ENCODE measurements at places on chromosomes 11 and 22.

DNA sequence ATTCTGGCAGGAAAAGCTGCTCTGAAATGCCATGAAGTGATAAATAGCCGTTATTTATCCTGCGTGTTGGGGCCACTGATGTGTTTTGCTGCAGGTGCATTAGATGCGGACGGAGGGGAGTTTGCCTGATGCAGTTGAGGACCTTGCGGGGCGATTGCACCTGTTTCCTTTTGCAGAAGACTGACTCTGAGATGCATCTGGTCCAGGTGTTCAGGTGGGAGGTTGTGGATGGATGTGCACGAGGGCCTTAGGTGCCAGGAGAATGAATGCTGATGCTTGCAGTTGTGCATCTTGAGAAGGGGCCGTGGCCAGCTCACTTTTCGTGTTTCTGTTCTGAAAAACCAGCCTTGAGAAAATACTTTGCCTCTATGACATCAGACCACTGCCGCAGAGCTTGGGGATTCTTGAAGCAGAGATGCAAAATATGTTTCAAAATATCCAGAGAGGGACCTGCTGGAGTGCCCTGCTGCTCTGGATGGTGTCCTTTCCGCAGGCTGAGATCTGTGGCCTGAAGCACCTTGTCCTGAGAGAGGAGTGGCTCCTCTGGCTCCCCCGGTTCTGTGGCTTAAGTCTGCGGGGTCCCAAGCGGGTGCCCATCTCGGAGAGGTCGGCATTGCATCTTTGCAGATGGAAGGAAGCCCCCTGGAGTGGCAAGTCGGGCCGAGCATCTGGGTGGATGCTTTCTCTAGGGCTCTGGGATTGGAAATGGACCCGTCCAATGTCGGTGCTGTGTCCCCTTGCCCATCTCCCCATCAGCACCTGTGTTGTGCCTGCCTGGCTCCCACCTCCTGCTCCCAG, 1031.1 kb downstream of the TBC1D22A start:
- no peak for DNase-seq

DNA sequence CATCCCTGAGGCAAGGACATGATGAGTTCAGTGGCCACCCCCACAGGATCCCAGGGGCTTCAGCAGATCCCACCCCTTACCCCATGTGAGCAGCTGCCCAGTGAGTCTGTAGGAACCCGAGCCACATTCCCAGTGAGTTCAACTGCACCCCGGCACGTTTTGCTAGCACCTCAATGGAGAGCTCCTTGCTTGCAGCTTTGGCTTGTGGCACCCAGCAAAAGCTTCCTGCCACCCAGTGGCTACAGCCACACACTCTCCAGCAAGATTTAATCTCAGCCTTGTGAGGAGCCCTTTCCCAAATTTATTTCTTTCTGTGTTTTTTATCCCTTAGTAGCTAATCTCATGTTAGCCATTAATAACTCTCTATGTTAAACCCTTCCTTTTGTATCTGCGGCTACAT, 4.0 kb downstream of the SAA1 start:
- DNase-seq = no peak

- peak; percentile 17 for DNase-seq
Observed at GRCh38 chr11:72781313-72782080, 12.3 kb downstream of the STARD10 start.

GRCh38 chr11:829847-830294, 2.2 kb downstream of the CRACR2B start:
- no peak for DNase-seq

DNA sequence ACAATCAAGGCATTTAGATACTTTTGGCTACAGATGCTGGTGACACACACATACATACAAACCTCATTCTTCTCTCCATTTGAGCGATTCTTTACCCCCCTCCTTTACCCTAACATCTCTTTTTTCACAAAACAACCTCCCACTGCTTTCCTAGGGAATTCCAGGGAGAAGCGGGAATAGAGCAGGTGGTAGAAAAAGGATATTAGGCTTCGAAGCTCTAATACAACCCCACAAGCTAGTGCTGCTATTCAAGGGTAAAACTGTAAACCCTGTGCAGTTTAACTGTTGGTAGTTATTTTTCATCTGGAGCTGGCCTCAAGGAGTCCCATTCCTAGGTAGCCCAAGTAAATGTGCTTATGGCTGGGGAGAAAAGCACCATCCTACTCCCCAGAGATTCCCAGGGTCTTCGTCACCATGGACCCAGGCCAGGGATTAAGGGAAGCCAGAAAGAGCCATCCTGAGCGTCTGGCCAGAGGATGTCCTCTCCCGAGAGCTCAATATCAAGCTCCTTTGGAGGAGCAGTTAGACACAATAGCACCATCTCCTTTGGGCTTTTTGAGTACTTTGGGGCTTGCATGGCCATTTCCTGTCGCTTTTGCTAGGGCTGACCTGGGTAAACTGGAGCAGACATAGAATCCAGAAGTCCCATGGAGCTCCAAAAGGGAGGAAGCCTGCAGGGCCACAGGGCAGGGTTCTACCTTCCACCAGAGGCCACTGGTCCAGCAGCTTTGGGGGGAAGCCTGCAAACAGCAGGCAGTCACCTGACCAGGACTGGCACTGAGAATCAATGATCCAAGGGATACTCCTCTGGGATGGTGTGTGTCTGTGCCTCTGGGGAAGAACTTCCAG, 3.1 kb downstream of the MAML2 start:
- no peak for DNase-seq

- no peak for DNase-seq
Observed at GRCh38 chr11:101759771-101760450, 154.9 kb upstream of the CEP126 start.

GRCh38 chr22:30783021-30783420, 88.3 kb downstream of the OSBP2 start:
- DNase-seq = no peak

GRCh38 chr11:69141742-69142141, 14.0 kb upstream of the SMIM38 start:
- DNase-seq = no peak

- no peak for DNase-seq
Observed at GRCh38 chr11:32779136-32779535, 15.3 kb downstream of the CCDC73 start.

- DNase-seq = no peak
Observed at GRCh38 chr22:36334081-36334820, 53.5 kb downstream of the MYH9 start.

DNA sequence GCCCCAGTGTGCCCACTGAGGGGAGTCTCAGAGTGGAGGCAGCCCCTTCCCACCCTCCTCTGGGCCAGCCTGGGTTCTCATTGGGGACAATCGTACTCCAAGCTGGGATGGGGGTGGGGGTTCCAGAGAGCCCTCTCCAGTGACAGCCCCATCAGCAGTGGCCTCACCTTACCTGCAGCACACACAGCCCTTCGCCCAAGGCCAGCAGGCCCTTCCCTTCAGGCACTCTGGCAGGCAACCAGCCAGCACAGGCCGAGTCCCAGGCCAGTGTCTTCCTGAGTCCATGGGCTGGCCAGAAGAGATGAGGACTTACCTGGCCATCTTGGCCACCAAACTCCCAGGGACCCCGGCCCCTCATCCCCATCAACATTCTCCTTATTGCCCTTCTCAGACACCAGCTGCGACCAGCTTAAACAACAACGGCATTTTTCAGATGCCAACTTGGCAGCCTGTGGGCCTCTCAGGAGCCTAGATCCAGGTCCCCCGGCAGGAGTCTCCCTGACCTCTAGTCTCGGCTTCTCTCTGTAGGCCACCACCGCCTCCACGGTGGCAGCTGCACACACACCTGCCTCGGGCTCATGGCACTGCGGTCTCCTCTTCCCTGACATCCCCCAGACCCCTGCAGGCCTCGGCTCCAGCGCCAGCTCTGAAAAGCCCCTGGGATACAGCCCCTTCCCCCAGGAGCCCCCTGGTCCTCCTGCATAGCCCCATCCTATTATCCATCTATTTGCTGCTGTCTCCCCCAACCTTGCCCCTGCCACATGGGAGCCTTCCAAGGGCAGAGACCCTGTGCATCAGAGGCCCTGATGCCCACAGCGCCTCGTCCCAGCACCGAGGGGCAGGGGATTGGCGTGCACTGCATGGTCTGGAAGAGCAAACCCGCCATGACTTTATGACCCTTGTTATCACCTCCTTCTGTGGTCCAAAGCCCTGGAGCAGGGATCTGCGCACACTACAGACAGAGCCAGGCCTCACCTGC, 111.2 kb upstream of the FGF3 start:
- no peak for DNase-seq

GRCh38 chr11:129388824-129389223, 13.2 kb downstream of the BARX2 start:
- no peak for DNase-seq

GRCh38 chr22:37010174-37010573, 9.1 kb downstream of the TST start:
- DNase-seq = no peak

- DNase-seq = no peak
Observed at GRCh38 chr11:93478841-93479240, 64.3 kb downstream of the SMCO4 start.

GRCh38 chr11:20599221-20600019, at the start of gene SLC6A5:
SLC6A5 (plus strand) TSS chr11:20599608; CDS start chr11:20599673, 65 bp downstream.
- no peak for DNase-seq

- DNase-seq = no peak
Observed at GRCh38 chr11:128907585-128907984, 16.4 kb downstream of the KCNJ5 start.

- DNase-seq = no peak
Observed at GRCh38 chr11:128467610-128468041, 119.7 kb downstream of the ETS1 start.

DNA sequence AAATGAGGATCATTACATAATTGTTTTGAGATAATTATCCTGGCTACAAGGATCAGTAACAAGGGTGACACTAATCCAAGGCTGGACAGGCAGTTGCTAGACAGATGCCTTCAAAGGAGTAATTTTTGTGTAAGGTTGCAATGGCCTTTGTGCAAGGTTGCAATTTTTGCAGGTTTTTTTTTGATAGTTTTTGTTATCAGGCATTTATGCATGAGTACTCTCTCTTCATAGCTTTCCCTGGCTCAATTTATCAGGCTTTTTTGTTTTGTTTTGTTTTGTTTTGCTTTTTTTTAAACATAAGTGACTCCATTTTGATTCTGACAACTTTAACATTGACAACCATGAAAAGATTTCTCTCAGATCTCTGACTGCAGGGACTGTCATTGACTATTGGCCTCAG, 110.2 kb downstream of the SWAP70 start:
- DNase-seq = no peak

DNA sequence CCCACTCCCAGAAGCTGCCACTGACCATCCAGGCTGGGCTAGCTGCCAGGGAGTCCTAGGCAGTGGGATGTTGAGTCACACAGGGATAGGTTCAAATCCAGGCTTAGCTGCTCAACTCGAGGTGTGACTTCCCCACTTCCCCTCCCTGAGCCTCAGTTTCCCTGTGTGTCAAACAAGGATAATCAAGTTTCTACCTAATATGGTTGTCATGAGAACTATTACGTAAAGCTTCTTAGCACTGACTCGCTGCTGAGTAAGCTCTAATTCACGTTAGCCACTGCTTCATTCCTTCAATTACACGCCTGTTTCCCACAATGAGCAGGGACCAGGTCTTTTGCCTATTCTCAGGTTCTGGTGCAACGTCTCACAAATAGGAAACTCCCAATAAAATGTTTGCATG, 67.7 kb downstream of the SEZ6L start:
- no peak for DNase-seq

DNA sequence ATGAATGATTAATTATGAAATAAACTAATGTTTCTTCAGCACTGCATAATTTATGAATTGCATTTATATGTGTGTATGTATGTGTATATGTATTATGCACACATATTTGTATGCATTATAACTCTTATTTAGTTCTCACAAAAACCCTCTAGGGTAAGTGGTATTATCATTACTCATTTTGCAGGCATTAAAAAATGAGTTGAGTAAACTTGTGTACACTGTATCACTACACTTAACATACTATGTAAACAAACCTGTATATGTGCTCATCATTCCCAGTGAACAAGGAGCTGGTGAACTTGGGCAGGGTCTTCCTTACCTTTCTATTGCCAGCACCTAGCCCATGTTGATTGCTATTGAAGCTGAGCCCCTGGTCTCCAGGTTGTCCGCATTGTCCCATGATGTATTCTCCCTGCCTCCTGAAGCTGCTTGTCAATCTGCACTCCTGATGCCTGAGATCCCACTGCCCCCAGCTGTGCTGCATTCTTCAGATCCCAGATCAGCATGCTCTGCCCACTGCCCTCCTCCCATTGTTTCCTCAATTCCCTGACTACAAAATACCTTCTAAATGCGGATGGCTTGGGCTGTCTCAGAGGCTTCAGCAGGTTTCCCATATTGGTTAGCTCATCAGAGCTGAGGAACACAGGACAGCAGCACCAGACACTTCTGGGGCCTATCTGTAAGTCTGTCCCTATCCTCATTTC, 267.9 kb upstream of the SESN3 start:
- DNase-seq = no peak

DNA sequence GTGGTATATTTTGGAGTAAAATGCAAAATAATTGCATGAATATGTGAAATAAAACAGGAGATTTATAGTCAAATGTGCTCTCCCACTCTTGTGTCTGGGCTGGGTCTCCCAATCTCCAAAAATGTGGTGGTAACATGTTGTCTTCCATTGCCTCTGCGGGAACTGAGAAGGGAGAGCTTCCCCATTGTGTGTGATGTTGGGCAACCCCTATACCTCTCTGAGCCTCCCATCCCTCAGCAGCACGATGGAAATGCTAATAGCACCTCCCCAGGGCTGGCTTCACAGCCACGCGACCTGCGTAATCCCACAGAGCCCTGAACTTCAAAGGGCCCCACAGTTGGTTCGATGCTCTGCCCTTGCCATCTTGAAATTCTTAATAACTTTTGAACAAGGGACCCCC, 72.0 kb downstream of the TP53I11 start:
- no peak for DNase-seq

DNA sequence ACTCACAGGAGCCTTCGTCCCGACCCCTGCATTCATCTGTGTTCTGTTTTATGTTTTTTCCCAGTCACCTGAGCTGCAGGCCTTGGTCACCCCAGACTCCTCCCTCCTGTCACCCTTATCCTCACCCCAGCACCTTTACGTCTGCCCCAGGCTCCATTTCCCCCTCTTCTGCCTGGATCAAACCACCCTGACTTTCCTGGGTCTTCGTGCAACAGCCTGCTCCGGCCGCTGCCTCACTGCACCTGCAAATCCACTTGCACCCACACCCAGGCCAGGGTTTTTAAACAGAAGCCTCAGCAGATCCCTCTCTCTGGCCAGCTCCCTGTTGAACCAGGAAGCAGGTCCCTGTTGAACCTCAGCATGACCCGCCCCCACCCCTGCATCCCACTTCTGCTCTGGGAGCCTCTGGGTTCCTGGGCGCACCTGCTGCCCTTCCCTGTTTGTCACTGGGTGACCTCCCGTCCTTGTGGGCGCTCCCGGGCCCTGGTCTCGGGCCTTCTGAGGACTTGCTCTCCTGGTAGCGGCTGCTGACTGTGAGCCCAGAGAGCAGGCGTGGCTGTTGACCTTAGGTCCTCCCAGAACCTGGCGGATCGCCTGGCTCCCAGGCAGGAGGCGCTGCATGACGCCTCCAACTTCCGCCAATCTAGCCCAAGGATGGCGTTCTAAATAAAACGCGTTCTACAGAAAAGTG, 12.8 kb downstream of the MAPK8IP2 start:
- DNase-seq = no peak

- no peak for DNase-seq
Observed at GRCh38 chr11:66230156-66230555, 38.3 kb upstream of the RAB1B start.

GRCh38 chr11:12189543-12190235, 79.3 kb downstream of the MICAL2 start:
- DNase-seq = no peak
